Stimulated activated CD8-positive, alpha-beta memory T cell treated with anti-CD3 and anti-CD28 coated beads, Interleukin-7, amount 100 ng/mL, for 24 hours (primary cell): ENCODE measurements at places on chromosomes 6 and 20.

- no peak for DNase-seq
Measured at GRCh38 chr6:90178384-90178855, 118.2 kb downstream of the BACH2 start.

GRCh38 chr6:156016186-156016976 is 560.7 kb upstream of the NOX3 start:
- no peak for DNase-seq

- no peak for DNase-seq
Measured at GRCh38 chr20:50704971-50705370, 13.6 kb upstream of the RIPOR3 start.

- DNase-seq: no peak
Measured at GRCh38 chr20:4412216-4412615, 309.5 kb upstream of the PRND start.

- DNase-seq: no peak
Measured at GRCh38 chr6:13152764-13153163, 175.6 kb downstream of the TBC1D7 start.

- DNase-seq: no peak
Measured at GRCh38 chr20:52311209-52311794, 119.7 kb upstream of the ZFP64 start.

DNA sequence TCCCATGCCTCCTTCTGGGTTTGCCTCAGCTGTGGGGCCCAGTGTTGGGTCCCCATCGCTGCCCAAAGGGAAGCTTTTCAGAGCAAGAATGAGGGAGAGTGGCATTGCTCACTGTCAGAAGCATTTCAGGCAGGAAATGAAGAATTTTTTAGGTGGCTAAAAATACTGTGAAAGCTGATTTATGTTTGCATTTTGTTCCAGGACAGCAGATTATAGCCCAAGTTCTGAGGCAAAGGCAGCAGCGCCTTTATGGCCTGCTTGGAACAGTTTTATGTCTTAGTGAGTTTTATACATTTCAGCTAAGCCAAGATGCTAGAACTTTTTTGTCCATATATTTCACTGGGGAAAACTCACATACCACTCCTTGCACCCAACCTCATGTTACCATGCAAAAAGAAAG is 4.3 kb upstream of the CCDC167 start:
- DNase-seq: no peak

DNA sequence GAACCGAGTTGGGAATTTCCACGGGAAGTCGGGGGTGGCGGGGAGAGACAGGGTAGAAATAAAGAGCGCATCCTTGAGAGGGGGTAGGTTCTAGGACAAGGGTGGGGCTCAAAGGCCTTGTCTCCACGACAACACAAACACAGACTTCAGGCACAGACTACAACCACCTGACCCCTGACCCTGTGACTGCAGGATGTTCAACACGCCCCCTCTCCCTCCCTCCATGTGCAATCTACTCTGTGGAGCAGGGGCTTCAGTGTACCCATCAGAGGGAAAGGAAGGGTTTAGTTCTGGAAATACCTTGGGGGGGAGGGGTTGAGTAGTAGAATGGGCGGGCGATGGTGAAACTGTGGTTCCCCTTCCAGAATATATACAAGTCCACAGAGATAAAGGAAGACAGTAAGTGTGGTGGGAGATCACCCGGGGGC is 651 bp upstream of the TAPBP start:
- DNase-seq: no peak

GRCh38 chr6:48535582-48536009 is 424.6 kb upstream of the PTCHD4 start:
- DNase-seq: no peak
